ENCODE measurements at places on chromosomes 3 and 15. TPM values are rescaled to one million over a fixed set of nuclear protein-coding genes. Genes with fewer than 3 reads are reported as not detected.

GRCh38 chr3:18868911-18869689 is 279.2 kb upstream of the KCNH8 start:
- no peak for DNase-seq

- DNase-seq = no peak
Measured at GRCh38 chr3:148218222-148218621, 479.5 kb upstream of the AGTR1 start.

DNA sequence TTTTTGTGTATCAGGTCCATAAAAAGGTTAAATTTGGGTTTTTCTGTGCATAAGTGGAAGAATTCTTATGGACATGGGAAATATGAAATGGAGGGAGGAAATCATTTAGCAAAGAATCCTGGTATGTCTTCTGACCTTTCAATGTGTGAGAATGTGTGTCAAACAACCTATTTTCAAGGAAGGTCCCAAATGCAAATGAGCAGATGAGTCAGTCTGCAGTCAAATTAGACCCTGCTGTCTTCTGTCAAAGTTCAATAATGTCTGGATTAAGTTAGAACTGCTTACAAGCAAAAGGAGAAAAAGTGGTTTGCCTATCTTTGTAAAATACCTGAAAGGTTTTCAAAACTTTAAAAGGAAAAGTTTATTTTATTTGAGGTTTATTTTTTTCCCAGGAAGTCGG is 15.3 kb downstream of the FBN1 start:
- DNase-seq = no peak

- DNase-seq = no peak
Measured at GRCh38 chr3:31546162-31546561, 13.4 kb downstream of the STT3B start.

- DNase-seq = no peak
Measured at GRCh38 chr3:133296981-133297380, 102.9 kb upstream of the BFSP2 start.

DNA sequence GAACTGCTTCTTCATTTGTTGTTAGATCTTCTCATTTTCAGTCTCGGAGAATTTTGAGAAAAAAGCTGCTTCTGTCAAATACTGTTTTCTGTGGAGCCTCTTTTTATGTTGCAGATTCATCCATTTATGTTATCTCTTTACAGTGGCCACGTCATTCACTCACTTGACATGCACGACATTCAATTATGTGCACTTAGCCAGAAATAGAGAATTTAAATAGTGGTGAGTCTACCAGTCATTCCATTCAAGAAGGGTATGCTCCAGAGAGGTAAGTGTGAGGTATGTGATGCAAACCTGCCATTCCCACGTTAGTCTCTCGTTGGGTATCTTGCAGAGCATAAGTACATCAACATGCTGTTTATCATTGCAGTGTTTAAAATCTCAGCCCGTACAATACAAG is 9.8 kb downstream of the ARPP19 start:
- no peak for DNase-seq

GRCh38 chr3:184325715-184326369 is 11.4 kb downstream of the EIF4G1 start:
- DNase-seq = no peak

- no peak for DNase-seq
Measured at GRCh38 chr3:186267758-186268157, 94.3 kb downstream of the DGKG start.

DNA sequence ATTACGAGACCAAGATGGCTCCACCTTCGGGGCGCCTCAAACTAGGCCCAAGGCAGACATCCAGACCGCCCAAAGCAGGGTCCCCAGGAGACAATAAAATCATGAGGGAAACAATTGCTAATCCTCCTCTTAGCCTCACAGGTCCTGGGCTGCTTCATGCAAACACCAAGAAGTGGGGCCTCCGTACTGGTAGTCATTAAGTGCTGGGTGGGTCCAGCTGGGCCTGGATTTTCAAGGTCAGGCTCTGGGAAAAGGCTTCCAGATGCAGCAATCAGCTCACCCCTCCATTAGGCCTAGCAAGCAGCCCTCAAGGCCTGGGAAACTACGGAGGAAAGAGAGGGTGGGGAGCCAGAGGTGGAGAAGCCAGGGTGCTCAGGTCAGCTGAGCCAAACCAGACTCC is 634 bp downstream of the FBXL22 start:
- no peak for DNase-seq

- no peak for DNase-seq
Measured at GRCh38 chr15:59687836-59688235, 1.3 kb downstream of the BNIP2 start.

DNA sequence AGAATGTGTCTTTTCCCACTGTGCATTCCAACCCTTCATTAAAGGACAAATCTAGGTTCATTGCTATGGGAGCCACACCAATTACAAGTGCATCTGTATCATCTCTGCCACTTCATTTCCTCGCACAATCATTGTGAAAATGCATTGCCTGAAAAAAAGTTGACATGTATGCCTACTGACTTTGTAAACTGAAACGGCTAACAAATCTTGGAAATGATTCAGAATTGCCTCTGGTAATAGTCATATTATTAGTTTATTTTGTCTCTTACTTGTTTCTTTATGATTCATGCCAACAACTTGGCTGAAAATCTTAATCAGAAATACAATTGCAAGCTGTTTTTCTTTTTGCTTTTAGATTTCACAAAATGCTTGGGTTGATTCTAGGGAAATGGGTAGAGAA is 497.1 kb downstream of the ZIC1 start:
- no peak for DNase-seq

DNA sequence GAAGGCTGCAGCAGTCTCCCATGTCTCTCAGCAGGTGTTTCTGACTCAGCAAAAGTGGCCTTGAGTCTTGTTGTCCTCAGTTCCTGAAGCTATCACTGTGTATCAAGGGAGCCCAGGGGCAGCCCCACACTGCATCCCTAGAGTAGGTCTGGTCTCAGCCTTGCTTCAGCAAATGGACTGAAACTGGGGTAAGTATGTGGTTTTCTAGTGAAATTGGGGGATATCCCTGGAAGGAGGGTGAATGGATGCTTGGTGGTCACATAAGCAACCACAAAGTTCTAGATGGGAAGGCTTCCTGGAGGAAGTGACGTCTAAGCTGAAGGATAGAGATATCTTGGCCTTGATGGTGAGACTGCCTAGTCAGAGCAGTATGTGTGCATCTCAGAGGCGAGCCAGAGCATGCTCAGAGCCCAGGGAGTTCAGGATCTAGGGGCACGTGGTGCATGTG is 38.4 kb downstream of the TMEM158 start:
- DNase-seq = no peak

DNA sequence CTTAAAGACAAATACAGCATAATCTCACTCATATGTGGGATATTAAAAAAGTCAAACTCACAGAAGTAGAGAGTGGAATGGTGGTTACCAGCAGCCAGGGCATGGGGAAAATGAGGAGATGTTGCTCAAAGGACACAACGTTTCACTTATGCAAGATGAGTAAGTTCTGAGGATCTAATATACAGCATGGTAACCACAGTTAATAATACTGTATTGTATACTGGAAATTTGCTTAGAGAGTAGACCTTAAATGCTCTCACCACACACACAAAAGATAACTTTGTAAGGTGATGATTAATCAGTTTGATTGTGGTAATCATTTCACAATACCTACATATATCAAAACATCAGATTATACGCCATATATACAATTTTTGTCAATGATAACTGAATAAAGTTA is 60.0 kb downstream of the MYH15 start:
- DNase-seq = no peak

- DNase-seq = no peak
Measured at GRCh38 chr3:179769411-179770247, 116.8 kb downstream of the USP13 start.

DNA sequence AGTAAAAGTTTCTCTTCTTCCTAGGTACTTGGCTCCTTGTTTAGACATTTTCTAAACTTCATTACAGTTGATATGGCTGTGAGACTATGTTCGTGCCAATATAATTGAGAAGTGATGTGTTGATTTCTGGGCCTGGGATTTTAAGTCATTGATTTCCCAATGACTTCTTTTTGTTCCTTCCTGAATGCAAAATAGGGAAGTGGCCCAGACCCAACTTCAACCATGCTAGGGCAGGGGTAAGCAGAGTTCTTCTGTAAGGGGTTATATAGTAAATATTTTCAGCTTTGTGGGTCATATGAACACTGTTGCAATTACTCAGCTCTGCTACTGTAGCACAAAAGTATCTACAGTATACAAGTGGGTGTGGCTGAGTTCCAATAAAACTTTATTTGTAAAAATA is 320.1 kb upstream of the WNT5A start:
- DNase-seq = no peak

DNA sequence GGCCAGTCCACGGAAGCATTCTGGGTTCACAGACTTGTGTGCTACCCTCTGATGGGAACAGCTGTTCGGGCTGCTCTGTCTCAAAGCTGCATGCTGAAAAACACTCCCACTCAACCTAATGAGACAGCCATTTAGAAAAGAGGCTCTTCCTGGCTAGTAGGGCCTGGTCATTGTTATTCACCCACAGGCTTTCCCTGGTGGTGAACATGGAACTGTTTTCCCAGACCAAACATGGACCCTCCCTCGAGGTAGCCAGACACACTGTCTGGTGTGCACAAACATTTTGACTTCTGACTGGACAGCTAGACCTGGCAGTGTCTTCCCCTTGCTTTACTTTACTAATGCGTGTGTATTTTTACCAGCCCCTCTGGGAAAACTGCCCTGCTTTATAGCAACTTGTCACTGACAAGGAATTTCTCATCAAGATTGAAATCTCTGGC is 39.0 kb downstream of the MECOM start:
- DNase-seq = no peak

DNA sequence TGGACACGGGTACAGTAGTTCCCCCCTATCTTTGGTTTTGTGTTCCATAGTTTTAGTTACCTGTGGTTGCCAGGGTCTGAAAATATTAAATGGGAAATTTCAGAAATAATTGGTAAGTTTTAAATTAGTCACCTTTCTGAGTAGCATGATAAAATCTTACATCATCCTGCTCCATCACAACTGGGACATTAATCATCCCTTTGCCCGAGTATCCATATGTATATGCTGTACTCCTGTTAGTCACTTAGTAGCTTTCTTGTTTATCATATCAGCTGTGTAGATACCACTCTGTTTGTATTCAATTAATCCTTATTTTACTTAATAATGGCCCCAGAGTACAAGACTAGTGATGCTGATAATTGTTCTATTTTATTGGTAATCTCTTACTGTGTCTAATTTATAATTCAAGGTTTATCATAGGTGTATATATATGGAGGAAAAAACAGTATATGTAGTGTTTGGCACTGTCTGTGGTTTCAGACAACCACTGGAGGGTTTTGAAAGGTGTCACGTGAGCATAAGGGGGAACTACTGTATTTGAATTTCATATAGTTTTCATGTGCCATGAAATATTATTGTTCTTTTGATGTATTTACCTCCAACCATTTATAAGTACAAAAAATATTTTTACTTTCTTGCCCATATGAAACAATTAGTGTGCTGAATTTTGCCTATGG is 41.4 kb downstream of the CTDSPL2 start:
- DNase-seq = no peak

DNA sequence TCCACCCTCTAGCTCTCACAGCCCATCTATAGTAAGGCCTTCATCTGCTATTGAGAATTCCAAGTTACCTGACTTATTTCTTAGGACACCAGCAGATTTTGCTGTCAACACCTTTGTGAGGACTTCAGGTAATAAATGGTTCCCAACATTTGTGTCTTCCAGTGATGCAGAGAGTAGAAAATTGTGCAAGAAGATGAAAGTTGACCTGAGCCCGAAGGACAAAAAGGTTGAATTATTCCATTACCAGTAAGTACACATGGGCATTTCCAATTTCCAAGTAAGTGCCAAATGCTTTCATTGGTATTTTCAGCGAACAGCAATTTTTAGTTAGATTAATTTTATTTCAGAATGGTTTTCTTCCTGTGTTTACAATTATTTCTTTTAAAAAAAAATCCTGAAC is 35.4 kb downstream of the PDIA5 start:
- no peak for DNase-seq

GRCh38 chr15:42182961-42183360 is 25.1 kb downstream of the VPS39 start:
- no peak for DNase-seq

GRCh38 chr3:30435861-30436331 is 170.5 kb upstream of the TGFBR2 start:
- no peak for DNase-seq

- DNase-seq = no peak
Measured at GRCh38 chr3:112735926-112736325, 95.0 kb upstream of the CCDC80 start.

The TMEM45A gene
- total RNA-seq = 15.4 TPM

The PPCDC gene
- 22.8 TPM for total RNA-seq

The TSEN2 gene
- total RNA-seq = 10.3 TPM

The TRH gene
- total RNA-seq = not detected
